ENCODE measurements at places on chromosomes 13 and 19.

- DNase-seq, result peak; percentile 2
These were observed 112.6 kb upstream of the DACH1 start for GRCh38 chr13:71979616-71980015.

DNA sequence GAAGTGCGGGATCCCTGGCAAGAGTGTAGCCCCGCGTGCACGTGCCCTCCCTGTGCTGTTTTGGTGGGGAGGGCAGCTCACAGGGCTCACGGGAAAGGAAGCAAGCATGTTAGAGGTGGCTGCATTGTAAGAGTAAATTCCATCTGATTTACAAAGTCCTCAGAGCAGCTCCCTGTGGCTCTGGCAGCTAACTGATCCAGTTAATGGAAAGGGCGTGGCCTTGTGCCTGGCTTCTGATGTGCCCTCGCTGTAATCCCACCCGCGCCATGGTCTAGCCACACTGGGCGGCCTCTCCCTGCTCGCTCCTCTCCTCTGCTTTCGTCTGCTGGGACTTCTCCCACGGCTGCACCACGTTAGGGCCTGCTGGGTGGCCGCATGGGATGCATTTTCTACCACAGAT lies 258.5 kb downstream of the FGF9 start:
- DNase-seq, result no peak

GRCh38 chr19:42270346-42271044 lies 1.4 kb downstream of the CIC start:
- DNase-seq, result no peak

- DNase-seq, result no peak
These were observed 10.0 kb upstream of the CPAMD8 start for GRCh38 chr19:17036640-17037039.

DNA sequence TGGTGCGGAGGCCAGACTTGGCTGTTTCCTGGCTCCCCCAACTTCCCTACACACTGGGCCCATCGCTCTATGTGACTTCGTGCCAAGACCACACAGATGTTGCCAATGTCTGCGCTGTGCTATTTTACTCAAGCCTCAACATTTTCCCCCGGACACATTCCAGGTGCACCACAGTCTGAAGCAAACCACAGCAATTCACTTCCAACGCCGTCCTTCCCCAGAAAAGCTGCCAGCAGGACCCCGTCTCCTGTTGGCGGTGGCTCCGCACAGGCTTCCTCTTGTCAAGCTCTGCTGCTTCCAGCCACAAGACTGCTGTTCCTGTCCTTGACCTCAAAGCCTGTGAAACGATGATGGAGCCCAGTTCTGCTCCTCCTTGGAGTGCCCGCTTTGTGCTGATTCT lies 100.7 kb downstream of the CRYL1 start:
- DNase-seq, result no peak

- DNase-seq, result no peak
These were observed 536 bp downstream of the FAM32A start for GRCh38 chr19:16185768-16186123.

DNA sequence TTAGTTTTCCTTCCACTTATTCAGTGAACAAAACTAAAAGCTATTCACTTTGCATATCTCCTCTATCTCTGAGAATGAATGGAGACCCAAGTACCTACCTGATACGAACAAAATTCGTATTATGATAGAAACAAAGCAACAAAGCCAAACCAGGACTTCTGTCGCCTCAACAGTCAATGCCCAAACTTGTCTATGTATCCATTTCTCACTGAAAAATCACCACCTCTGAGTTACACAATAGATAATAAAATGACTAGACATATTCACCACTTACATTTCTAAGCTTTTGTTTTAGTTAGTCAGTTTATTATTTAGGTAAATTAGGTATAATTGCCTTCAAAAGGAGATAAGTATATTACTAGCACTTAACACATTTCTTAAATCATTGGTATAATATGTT lies 67.7 kb downstream of the CAB39L start:
- DNase-seq, result no peak

DNA sequence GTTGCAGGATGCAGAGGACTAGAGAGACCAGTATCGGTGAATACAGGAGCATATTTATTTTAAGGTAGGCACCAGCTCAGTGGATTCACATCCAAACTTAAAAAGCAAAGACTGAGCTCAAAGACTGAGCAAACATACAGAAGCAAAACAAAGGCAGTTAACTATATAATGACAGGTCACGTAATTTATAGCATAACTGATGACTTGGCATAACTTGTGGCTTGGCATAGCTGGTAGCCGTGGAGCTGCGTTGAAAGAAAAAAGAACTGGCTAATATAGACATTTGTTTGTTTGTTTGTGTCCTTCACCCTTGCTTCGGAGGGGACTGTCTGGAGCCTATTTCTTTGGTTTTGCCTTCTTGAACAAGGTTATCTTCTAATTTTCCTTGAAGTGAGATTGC lies 33.7 kb downstream of the ZNF493 start:
- no peak for DNase-seq

- no peak for DNase-seq
These were observed 63.3 kb upstream of the LDLR start for GRCh38 chr19:11025997-11026396.

- DNase-seq, result no peak
These were observed 76.0 kb downstream of the CAB39L start for GRCh38 chr13:49367640-49368422.

DNA sequence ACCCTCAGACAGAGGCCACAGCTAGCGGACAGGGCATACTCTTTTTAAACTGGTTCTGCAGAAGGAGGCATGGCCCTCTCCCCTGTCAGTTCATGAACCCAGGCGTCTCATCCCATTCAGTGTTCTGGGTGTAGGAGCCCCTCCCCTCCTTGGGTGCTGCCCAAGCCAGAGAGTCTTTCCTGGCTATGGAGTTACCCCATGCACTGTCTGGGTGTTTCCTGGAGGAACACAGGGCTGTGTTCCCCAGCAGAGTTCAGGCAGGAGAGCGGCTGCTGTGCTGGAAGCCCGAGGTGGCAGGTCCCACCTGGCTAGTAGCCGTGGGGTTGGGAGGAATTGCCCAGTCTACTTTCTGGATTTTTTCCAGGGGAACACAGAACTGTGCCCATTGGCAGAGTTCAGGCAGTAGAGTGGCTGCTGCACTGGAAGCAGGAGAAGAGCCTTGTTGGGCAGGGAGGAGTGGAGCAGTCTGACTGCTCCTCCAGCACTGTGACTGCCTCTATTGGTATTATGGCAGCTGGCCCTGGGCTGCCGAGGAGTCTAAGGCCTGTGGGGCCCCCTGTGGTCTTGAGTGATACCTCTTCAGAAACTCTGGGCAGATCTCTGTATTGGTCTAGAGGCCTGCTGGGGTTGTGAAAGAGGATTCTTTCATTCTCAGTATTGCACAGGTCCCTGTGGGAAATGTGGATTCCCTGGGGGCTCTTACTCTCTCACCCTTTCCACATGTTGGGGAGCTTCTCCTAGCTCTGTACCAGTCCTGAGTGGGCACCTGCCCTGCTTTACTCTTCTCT lies 168.3 kb downstream of the PCDH20 start:
- DNase-seq, result no peak

DNA sequence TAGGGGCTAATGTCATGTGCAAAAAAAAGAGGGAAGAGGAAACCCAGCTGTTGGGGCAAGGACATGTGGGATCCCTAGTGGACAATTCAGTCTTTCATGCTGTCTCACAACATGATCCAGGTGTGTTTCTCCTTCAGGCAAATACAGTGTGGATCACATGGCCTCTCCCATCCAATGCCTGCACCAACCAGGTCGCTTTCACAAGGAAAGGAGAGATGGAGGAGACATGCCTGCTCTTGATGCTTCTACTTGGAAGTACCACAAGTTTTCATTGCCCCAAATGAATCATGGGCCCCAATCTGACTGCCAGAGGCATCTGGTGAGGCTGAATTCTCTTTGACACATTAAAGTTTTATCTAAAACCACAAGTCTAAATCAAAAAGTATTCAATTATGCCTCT lies 82.1 kb downstream of the DLEU7 start:
- no peak for DNase-seq

DNA sequence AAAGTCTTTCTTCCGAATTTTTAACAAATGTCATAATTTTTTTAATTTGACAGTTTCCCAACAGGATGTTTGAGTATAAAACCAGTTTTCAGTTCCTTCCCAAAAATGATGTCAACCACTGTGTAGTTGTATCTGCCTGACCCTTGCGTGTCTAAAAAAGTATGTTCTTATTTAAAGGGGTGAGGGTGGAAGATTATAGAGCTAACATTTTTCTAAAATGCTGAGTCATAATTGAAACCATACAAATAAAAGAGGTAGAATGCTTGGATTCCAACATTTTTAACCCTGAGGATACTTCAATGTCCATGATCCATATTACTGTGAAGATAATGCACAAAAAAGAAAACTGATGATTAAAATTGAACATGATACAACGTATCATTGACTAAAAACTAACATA lies 1388.8 kb downstream of the UQCRFS1 start:
- DNase-seq, result no peak

DNA sequence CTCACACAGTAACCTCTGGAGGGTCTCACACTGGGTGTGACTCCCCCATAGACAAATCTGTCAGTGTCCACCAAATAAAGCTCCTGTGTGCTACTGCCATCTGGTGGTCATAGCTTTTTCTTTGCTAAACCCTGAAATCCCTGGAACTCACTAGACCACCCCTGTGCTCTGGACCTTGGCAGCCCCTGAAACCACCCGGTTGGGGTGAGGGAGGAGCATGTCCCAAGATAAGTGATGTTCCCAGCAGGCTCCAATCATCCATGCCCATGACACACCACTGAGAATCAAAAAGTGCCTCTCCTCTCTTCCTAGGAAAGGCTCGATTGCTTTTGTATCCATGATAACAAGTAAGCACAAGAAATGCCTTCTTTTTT lies 6.5 kb upstream of the HSD17B14 start:
- no peak for DNase-seq

DNA sequence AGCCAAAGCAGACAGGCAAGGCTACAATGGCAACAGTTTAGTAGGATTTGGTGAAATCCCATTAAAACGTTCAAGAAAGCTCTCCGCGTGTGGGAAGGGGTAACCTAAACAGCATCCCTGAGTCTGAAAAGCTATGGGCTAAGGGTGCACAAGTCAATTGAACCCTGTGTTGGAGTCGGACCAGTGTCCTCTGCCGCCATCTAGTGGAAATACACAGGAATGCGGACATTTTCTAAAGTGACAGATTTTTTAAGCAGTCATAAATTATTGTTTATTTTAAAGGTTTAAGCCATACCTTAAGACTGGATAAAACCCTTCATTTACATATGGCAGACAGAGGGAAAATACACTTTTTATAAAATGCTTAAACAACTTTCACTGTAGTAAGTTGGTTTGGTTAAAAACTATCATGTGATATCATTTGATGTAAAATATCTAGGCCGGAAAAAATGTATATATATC lies 26.5 kb upstream of the LSM14A start:
- peak; percentile 51 for DNase-seq

GRCh38 chr13:78032132-78032531 lies 113.5 kb upstream of the EDNRB start:
- no peak for DNase-seq

DNA sequence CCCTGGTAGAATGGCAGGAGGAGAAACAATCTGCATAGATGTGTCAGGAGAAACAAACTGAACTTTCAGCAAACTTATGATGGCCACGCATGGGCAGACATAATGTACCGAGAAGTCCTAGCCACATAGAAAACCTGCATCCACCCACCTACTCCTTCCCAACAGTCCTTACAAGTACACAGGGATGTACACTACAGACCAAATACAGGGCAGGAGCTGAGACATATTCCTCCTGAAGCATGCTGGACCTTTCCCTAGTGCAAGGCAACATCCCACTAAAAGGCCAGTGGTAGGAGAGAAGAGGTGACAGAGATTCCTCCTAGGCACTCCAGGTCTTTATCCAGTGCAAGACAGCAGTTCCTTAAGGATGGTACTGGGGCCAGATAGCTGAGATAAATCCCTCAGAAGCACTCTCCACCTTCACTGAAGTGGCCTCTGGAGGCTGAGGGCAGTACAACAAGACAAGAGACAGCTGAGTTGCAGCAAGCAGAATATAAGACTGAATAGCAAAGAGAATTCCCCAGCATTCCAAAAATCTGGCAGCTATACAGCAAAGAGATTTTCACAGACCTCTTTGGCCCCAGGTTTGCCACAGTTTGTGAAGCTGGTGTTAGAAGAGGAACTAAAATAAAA lies 18.3 kb downstream of the VWA8 start:
- no peak for DNase-seq

- DNase-seq, result no peak
These were observed 361.5 kb downstream of the OXGR1 start for GRCh38 chr13:96632536-96633320.

GRCh38 chr19:55674459-55674840 lies 576 bp upstream of the EPN1 start:
- DNase-seq, result no peak

DNA sequence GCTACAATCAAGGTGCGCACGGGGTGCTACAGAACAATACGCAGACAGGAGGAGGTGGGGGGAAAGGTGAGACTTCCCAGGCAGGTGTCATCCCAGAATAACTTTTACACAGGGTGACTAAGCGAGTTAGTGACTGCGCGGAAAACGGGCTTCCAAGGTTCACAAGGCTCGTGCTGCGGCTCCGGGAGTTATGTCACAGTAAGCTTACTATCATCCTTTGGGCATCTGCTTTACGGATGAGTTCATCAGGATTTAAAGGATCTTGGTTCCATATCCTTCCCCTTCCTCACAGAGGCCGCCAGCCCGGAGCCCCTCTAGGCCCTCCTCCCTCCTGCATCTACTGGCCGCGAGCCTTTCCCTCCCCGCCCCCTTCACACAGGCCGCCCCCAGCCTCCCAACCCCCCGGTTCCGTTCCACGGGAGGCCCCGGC lies 474 bp upstream of the IFT88 start:
- DNase-seq, result peak; percentile 32

DNA sequence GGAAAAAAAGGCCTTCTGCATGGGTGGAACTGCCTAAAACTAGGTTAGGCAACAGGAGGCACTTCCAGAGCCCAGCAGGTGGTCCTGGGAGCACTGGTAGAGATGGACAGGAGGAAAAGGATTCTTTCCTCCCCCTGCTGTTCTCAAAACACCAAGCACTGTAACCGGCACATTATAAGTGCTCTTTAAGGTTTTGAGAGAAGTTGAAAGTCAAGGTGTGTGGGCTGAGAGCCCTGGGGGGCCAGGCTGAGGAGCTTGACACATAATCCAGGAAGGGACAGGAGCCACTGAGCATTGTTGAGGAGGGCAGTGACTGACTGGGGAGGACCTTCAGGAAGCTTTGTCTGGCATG lies 32.3 kb downstream of the SPATA13 start:
- DNase-seq, result no peak
